NCI-H1417 treated with DMSO at 0.1 percent for 48 hours (cell line): ENCODE measurements at places on chromosomes 4 and X.

DNA sequence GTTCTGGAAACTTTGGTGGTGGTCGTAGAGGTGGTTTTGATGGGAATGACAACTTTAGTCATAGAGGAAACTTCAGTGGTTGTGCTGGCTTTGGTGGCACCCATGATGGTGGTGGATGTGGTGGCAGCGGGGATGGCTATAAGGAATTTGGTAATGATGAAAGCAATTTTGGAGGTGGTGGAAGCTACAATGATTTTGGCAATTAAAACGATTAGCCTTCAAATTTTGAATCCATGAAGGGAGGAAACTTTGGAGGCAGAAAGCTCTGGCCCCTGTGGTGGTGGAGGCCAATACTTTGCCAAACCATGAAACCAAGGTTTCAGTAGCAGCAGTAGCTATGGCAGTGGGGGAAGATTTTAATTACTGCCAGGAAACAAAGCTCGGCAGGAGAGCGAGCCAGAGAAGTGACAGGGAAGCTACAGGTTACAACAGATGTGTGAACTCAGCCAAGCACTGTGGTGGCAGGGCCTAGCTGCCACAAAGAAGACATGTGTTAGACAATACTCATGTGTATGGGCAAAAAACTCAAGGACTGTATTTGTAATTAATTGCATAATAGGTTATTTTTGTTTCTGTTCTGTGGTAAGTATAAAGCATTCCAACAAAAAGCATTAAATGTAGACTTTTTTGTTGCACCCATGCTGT is 23.2 kb upstream of the SOD3 start:
- no peak for DNase-seq

DNA sequence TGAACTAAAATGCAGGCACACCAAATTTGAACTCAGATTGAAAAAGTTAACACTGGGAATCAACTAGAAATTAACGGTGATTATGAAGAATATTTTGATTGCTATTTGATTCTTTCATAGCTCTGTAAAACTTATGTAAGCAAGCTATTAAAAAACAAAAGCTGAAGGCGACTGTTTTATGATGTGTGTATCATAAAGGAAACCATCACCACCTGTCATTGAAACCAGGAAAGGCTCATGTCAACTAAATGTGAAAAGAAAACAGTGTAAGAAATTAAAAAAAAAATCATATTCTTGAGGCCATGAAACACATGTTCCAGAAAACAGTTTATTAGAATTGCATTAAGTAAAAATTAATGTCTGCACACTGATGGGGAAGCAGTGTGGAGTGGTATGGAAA is 24.2 kb downstream of the CPE start:
- DNase-seq = no peak

GRCh38 chrX:53089925-53090324 is 4.0 kb upstream of the KANTR start:
- DNase-seq = no peak

DNA sequence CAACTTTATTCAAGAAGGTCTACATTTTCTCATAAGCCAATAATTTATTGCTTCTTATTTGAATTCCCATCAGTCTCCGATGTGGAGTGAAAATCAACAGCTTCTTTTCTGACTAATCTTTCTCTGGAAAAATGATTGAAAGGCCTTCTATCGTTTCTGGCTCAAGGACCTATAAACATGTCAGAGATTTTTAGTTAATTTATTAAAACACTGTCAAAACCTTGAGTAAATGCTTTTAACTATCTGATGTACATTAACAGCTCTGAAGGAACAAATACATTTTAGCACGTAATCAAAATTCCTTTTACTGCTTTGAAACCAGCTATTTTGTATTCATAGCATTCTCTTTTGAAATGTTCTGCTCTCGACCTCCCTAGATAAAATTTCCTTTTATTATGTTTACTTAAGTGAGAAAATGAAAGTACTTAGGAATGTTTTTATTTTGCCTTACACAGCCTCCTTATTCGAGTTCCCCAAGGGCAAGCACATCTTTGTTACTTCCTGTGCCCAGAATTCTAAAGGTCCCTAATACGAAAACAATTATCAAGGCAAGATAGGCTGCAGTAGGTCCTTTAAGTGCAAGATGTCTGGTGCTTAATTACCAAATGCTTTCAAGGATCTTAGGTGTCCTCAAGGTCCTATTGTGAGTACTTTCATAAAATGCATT is 3.1 kb upstream of the ZFX start:
- DNase-seq = no peak

GRCh38 chr4:122218762-122219161 is 66.6 kb downstream of the BLTP1 start:
- no peak for DNase-seq

DNA sequence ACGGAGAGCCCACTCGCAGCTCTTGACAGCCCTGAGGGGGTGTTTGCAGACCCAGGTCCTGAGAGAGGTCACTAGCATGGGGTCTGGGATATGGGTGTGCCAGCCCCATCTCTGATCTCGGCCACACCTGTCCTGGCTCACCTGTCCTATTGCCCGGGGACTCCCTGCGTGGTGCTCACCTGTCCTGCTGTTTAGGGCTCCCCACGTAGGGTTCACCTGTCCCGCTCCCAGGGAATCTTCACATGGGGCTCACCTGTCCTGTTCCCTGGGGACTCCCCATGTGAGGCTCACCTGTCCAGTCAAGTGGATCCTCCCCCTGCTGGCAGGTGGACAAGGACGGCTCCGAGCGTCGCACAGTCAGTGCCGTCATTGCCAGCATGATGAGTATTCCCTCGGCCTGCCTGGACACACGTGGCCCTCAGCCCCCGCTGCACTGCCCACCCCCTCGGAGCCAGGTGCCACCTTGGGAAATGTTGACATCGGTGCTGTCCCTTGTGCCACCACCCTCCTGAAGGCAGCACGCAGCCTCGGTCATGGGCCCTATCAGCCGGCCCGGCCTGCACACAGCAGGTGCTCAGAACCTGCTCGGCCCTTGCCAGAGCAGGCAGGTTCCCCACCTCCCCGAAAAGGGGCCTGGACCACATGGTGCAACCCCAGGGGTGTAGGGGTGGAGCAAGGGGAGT is 6.3 kb downstream of the SLC49A3 start:
- no peak for DNase-seq

DNA sequence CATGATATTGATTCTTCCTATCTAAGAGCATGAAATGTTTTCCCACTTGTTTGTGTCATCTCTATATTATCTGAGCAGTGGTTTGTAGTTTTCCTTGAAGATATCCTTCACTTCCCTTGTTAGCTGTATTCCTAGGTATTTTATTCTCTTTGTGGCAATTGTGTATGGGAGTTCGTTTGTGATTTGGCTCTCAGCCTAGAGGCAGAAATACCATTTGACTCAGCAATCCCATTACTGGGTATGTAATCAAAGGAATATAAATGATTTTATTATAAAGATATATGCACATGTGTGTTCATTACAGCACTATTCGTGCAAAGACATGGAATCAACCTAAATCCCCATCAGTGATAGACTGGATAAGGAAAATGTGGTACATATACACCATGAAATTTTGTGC is 172.7 kb upstream of the IL15 start:
- DNase-seq = no peak

DNA sequence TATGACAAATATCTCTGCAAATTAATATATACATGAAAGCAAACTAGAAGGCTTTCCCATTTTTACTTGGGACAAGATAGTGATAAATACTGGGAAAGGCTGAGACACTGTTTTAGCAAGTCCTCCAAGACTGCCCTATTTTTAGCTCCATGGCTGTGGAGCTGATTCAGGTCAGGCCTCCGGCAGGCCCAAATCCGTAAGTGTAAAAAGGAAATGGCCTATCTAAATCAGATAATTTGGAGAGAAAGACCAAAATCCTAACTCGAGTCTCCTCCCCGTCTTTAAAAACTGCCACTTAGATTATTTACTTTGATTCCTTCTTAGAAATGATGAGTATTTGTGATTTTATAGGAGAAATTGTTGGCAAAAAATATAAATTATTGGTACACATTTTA is 2.9 kb downstream of the OTUD4 start:
- no peak for DNase-seq

DNA sequence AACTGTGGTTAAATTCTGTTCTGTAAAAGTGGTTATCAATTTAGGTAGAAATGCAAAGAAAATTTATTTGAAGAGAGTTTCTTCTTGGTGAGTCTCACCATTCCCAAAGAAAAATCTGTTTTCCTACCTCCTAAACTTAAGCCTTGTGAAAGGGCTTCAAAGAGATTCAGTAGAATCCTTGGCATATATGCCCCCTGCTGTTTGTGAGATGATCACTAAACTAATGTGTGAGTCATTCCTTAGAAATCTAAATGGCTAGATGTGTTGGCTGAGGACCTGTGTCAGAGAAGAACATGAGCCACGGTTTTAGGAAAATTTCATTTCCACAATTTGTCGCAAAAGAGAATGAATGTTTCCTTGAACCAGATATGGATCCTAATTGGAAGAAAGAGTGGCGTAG is 260.9 kb downstream of the SLC7A11 start:
- DNase-seq = no peak

DNA sequence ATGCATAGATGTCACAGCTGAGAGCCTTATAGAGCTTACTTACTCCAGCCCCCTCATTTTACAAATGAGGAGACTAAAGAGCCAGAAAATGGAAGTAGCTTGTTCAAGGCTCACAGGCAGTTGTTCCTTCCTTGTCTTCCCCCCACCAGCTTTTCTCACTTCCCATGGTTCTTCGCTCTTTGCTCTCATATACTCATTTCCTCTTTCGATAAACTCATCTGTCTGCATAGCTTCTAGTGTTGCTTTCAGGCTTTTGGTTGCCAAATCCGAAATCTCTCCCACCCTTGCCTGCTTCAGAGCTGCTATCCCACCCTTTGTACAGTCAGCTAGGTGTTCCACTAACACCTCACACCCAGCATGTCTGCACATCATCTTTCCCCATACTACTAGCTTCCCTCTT is 25.0 kb upstream of the GJB1 start:
- no peak for DNase-seq

DNA sequence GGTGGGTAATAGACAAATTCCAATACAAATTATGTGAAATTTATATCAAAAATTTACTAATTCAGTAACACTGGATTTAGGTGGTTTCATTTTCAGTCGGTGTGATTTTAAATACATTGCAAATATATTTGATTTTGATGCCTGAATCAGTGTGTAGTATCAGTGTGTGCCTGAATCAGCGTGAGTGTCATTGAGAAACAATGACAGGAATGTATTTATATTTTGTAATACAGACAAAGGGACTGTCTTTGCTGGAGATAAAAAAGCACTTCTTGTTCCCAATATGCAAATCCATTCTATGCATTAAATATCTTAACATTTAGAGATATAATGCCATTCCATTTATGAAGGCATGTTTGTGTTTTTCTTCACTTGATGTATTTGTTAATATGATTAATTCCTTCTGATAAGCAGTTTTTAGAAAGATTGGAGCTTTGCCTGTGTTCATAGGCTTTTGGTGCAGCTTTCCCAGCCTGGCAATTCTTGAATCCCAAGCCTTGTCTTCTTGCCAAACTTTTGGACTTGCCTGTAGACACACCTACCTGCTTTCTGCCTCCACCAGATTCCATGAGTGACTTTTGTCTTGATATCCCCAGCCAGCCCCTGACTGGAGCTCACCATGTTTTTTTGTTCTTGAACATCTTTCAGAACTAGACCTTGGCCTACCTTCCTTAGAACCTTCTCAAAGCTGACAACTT is 243.8 kb downstream of the ADGRL3 start:
- DNase-seq = no peak

- no peak for DNase-seq
These were observed 5.2 kb downstream of the TLR3 start for GRCh38 chr4:186074189-186074588.

- no peak for DNase-seq
These were observed 3.0 kb downstream of the CISD2 start for GRCh38 chr4:102871772-102872171.

- DNase-seq = no peak
These were observed 215.8 kb downstream of the PCDH19 start for GRCh38 chrX:100194082-100194775.

DNA sequence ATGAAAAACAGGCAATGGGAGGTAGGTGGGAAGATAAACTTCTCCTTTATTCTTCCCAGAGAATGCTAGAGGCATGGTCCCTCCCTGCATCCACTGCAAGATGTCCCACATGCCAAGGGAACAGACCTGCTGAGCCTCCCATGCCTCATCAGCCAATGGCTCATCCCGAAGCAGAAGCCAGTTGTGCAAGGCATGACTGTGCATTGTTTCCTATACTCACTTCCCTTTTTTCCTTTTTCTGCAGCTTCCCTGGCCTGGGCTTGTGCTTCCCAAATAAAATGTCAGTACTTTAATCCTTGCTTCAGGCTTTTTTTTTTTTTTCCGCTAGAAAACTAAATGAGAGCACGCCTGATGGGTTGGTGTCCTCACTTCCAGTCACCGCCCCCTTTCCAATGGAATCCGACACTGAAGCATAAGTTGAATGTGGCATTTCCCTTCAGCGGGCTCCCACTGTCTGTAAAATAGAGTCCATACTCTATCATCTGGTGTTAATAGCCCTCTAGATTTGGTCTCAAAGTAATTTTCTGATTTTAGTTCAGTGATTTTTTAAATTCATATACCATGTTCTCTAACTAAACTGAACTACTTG is 239.0 kb upstream of the JADE1 start:
- no peak for DNase-seq

GRCh38 chr4:19693936-19694570 is 557.7 kb upstream of the SLIT2 start:
- DNase-seq = no peak

DNA sequence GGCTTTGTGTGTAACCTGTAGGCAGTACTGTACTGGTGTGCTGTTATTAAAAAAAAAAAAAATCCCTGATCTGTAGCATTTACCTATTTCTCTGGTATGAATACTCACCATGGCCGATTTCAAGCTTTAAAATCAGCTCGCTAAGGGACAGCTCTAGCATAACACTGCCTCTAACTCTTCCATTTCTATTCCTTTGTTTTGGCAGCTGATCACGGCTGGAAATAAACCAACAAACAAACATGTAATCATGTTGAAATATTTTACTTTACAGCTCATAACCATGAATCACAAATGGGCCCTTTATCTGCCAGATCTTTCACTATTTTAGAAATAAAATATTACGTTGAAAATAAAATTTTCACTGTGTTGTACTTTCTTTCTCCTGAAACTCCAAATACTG is 60.5 kb upstream of the IL15 start:
- DNase-seq = no peak

DNA sequence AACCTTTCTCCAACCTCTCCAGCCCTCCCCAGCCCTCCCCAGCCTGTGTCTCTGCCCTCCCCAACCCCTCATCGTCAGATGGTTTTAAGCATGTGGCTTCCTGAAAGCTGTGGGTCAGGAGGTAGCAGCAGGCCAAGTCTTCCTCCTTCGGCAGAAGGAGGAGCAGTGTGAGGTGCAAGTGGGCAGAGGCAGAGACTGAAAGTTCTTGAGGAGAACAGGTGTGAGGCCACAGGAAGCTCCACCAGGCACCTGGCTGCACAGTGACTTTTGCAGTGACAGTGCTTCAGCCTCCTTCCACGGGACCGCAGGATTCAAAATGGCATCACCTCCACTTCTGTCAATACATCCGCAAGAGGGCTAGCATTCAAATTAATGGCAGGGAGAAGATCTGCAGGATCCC is 203.9 kb upstream of the LEF1 start:
- no peak for DNase-seq

DNA sequence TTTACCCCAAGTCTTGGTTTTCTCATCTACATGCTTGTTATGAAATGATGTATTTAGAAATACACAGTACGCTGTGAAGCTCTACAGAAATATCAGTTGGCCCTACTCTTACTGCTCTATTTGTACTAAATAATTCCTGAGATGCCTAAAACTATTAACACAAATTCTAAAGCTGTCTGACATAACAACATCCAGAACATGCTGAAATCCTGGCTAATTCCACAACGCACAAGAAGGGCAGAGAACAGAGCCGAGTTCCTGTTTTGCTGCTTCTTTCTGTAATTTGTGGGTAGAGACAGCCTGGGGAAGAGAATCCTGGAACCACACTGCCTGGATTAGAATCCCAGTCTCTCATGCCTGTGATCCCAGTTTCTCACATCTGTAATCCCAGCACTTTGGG is 59.0 kb downstream of the ZNF827 start:
- no peak for DNase-seq
